ENCODE measurements at places on chromosomes 1 and 21.

GRCh38 chr1:117368116-117369108, 1.2 kb downstream of the MAN1A2 start:
- no peak for DNase-seq

- DNase-seq: no peak
Measured at GRCh38 chr1:43558346-43558841, 27.7 kb downstream of the PTPRF start.

DNA sequence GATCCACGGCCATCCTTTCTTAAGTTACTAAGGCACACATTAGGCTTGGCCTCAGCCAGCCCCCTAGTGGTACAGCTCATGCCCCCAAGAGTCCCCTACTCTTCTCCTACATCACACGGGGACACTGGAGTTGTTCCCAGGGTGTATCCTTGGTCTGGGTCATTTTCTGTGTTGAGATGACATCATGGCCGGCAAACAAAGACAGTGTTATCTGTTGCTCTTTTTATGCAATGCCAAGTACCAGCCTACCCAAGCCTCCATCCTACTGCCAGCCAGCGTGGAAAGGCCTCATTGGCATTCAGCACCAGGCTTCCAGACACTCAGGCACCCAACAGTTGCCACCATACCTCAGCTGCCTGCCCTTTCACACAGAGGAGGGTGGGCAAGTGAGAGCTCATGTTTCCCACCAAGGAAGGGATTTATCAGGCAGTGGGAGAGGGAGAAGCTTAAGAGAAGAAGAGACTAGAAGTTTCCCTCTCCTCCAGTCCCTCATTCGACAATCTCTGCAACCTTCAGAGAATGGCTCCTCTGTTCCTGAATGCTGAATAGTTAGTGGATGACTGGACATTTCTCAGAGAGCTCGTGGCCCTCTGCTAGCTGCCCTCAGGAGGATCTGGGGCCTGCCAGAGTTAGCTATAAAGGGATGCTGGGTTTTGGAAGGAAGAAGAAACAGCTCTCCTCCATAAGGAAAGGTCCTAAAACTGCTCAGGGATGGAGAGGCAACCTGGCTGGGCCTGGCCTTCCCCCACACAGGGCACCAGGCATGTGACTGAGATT, 17.7 kb downstream of the CBR1 start:
- DNase-seq: no peak

- DNase-seq: no peak
Measured at GRCh38 chr1:10380594-10381275, 18.1 kb upstream of the PGD start.

DNA sequence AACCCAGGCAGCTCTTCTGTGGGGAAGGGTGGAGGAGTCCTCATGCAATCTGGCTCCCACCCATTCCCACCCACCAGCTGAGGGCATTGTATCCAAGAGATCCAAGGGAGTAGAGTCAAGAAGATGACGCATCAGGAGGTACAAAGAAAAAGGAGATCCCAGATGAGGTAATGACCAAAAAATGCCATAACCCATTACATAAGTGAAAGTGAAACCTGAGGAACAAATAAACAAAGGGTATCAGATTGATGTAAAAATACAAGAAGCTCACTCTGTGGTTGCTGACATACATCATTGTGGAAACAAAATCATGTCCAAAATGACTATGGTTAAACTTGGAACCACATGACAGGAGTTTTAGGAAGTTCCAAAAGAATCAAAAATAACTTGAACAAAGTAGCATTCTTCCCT, 42.5 kb downstream of the CCN1 start:
- DNase-seq: no peak

GRCh38 chr1:81409780-81410274, 390.9 kb upstream of the ADGRL2 start:
- DNase-seq: no peak

DNA sequence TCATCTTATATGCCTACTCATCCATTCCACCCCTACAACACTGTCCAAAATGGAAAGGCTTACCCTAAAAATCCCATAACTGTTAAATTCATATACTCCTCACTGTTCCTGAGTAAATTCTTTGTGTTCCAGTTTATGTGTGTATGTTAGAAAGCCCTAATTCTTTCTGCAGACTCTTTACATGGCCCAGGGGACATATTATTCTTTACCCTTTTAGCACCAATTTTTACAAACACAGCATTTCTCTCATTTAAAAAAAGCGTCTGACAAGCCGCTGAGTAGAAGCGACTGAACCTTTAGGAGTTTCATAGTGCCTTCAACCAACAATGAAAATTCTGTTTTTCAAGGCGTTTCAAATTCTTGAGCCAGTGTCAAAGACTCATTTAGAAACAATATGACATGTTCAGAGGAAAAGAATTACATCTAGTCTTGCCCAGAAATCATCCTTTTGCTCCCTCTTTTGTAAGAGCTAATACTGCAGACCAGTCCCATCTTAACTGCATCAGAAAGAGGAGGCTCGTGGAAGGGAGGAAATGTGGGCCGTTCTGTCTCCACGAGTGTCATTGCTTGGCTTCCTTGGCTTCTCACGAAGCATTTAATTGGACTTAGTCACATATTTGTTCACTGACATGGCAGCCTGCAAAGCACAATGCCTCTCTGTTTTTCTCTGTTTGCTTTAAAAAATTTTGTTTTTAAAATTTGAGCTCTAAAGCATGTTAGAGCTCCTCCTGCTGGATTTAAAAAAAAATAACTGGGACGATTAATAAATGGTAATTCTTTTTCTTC, 21.3 kb upstream of the C1orf105 start:
- no peak for DNase-seq

- no peak for DNase-seq
Measured at GRCh38 chr1:248714248-248714647, 11.7 kb upstream of the OR14I1 start.

GRCh38 chr1:204227996-204228785, 14.4 kb upstream of the GOLT1A start:
- no peak for DNase-seq

- DNase-seq: no peak
Measured at GRCh38 chr1:178066296-178066907, 27.5 kb upstream of the RASAL2 start.

DNA sequence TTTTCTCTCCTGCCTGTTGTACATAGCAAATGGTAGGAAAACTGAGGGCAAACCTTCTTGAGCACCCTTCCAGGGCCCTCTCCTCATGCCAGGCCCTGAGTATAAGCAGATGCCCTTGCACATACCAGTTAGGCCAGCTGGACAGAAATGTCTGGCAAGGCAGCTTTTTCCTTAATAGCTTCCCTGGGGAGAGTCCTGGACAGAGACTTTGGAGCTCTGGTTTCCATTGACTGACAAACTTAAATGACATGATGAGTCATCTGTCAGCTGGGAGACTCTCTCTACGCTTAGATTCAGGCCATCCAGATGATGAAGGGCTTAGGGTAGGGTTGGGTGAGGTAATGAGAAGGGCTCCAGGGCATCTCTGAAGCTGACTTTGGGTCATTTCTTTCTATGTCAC, 317.5 kb downstream of the ASTN1 start:
- no peak for DNase-seq

- DNase-seq: no peak
Measured at GRCh38 chr1:109307274-109308021, 637 bp upstream of the MYBPHL start.

- no peak for DNase-seq
Measured at GRCh38 chr1:159307346-159308020, 5.3 kb downstream of the FCER1A start.

DNA sequence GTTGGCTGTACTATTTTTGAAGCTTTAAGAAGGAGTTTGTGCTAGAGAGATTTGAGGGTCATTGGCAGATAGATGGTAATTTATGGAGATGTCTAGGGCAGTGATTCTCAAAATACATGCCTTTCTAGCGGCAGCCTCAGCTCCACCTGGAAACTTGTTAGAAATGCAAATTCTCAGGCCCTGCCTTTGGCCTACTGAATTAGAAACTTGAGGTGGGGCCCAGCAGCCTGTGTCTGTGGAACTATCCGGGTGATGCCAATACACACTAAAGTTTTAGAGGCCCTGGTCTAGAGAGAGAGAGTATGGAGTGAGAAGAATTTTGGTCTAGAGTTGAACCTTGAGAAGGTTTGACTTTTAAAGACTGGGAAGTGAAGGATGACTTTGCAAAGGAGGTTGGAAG, 82.5 kb downstream of the CDC14A start:
- DNase-seq: no peak

GRCh38 chr21:22582026-22582425, 1583.8 kb downstream of the NCAM2 start:
- DNase-seq: no peak

DNA sequence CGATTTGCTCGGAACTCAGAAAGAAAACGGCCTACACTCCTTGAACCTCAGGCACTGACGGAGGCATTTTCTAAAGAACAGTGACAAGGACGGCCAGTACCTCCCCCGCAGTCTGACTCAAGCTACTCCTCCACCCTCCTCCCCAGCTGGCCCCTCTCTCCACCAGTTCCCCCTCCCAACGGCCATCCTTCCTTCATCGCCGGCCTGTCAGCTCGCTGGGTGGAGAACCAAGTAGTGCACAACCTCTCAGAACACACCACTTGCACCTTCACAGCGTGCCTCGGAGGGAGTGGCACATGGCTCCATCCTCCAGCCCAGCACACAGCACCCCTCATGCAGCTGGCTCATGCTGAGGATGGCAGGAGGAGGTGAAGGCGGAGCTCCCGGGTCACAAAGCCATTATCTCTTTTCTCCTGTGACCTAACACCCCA, 58.8 kb downstream of the TOR1AIP2 start:
- DNase-seq: no peak

DNA sequence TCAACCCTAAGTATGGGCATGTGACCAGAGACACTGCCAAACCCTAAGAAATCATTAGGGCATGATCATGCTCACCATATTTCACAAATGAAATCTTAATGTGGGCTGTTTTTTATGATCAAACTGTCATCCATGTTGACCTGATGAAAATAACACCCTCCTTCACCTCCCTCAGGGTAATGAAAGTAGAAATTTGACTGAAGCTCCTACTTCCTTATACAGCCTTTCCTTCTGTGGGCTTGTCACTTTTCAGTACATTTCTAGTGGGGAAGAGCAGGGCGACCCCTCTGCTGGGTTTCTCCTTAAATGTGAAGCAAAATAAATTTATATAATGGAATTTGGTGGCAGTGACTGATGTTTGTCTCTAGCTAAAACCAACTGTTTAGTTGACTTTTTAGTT, 25.9 kb downstream of the IVNS1ABP start:
- DNase-seq: no peak

- DNase-seq: no peak
Measured at GRCh38 chr1:240099748-240100147, 8.1 kb downstream of the FMN2 start.

- no peak for DNase-seq
Measured at GRCh38 chr1:223714849-223715603, 2.7 kb downstream of the CAPN2 start.

GRCh38 chr1:70542856-70543255, 131.8 kb downstream of the CTH start:
- no peak for DNase-seq

DNA sequence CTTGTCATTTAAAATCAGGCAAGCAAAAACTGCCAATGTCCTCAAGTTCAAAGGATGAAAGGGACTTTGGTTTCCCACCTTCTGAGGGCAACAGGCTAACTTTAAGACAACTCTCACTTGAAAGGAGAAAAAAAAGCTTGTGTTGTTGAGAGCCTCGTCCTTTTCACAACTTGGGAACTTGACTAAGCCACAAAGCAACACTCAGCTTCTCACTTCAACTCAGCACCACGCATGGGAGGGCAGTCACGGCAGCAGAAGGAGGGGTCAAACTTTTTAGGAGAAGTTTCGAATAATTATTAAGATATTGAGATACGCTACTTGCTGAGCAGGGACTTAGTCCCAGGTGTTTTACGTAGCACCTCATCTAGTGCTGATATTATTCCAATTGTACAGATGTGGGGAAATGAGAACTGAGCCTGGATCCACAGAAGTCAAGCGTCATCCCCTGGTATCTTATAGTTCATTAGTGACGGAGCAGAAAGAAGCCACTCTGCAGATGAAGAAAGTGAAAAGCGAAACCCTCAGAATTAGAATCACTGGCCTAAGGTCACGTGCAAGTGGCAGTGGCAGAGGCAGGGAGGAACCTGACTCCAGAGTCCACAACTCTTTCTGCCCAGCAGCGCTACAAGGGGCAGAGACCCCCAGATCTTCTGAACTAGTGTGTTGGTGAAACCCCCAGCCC, 83.6 kb downstream of the JAK1 start:
- DNase-seq: no peak

GRCh38 chr1:119874186-119874585, 22.1 kb downstream of the ADAM30 start:
- no peak for DNase-seq

DNA sequence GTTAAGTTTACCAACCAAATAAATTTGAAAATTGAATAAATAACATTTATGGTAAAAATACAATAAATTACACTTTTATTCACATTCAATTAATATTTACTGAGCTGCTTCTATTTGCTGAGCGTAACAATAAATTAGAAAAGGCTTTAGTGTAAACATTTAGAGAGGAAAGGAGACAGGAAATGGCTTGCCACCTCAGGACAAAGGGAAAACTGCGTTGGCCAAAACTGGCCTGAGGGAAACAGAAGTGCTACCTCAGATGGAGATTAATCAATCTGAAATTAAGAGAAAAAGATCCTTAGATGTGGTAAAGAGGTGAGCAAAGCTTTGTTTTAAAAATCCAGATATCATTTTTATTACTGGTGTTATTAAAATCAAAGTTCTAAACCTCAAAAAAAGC, 128.0 kb downstream of the SLC44A5 start:
- DNase-seq: no peak

DNA sequence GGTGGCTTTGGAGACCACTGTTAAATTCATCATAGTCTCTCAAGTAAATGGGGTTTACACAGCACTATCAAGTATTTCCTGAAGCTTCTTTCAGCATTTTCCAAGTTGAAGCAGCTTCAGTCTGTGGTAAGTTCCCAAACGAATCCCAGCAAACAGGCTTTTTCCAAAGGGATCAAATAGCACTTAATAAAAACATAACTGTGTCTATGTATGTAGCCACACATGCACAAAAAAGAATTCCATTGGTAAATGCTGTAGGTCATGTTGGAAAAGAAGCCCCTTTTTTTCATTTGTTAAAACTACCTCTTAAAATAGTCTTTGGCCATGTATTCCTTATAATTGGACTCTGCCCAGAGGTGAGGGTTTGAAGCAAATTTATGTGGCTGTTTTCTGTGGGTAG, 69.8 kb downstream of the HHAT start:
- DNase-seq: no peak

DNA sequence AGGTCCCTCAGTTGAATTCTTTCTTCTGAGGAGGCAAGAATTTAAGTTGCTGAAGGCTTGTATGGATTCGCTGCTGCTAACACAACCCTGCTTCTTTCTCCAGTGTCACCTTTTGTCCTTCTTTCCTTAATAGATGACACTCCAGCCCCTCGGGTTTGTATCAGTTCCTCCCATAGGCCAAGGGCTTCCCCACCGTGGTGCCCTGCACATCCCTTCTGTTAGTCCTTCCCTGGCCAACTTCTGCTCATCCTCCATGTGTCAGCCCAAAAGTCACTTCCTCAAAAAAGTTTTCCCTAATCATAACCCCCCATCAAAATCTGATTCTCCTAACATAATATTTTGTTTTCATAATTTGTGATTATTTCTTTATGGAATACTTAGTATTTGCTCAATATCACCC, 190.4 kb downstream of the RHOU start:
- no peak for DNase-seq
